Non-pigmented ciliary epithelial cell (primary cell): ENCODE measurements at places on chromosomes 2 and 18.

- no peak for DNase-seq
Measured at GRCh38 chr2:216626168-216626874, 6.9 kb upstream of the IGFBP2 start.

DNA sequence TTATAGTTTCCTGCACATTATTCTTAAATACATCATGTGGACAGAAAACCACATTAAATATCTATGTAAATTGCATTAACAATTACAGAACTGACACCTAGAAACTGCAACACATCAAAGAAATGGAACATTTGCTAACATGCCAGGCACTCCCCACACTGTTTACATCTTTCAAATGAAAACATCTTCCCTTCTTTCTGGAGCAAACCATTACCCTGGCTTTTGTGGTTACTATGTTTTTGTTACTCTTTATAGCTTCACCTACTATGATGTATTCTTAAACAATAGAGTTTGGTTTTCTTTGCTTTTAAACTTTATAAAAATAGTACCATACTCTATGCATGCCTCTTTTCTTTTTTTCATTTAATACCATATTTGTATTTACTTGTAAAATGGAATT, 1894.5 kb upstream of the CELF4 start:
- DNase-seq, result no peak

GRCh38 chr2:103781313-103781712, 1019.5 kb downstream of the TMEM182 start:
- no peak for DNase-seq

DNA sequence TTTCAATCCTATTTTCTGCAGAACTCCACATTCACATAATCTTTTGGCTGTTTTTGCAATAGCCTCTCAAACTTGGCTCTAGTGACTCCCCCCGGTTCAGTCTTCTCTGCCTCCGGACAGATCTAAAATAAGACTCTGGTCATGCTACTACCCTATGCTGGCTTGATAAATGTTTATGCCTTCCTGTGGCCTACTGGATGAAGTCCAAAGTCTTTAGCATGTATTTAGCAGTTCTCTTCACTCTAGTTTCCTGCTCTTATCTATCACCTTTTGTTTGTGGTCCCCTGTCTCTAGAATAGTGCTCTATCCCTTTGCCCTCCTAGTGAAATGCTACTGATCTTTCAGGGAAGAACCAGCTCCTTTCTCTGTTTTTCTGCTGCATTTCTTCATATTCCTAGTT, 14.4 kb downstream of the ADCYAP1 start:
- DNase-seq, result no peak

- no peak for DNase-seq
Measured at GRCh38 chr2:52289741-52290140, 1257.8 kb upstream of the NRXN1 start.

GRCh38 chr2:96945014-96945413, 41.4 kb downstream of the FAM178B start:
- no peak for DNase-seq

DNA sequence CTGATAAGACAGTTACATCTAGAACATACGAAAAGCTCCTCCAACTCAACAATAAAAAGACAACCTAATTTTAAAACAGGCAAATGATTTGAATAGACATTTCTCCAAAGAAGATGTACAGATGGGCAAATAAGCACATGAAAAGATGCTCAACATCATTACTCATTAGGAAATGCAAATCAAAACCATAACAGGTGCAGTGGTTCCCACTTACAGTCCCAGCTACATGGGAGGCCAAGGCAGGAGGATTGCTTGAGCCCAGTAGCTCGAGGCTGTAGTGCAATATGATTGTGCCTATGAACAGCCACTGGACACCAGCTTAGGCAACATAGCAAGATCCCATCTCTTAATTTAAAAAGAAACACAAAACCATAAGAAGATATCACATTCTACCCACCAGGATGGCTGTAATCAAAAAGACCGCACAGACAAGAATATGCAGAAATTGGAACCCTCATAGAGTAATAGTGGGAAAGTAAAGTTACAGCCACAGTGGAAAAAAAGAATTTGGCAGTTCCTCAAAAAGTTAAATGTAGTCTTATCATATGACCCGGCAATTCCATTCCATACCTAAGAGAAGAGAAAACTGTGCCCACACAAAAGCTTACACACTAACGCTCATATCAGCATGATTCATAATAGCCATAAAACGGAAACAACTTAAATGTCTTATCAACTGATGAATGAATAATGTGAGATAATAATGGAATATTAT, 30.5 kb upstream of the ARMC9 start:
- no peak for DNase-seq

DNA sequence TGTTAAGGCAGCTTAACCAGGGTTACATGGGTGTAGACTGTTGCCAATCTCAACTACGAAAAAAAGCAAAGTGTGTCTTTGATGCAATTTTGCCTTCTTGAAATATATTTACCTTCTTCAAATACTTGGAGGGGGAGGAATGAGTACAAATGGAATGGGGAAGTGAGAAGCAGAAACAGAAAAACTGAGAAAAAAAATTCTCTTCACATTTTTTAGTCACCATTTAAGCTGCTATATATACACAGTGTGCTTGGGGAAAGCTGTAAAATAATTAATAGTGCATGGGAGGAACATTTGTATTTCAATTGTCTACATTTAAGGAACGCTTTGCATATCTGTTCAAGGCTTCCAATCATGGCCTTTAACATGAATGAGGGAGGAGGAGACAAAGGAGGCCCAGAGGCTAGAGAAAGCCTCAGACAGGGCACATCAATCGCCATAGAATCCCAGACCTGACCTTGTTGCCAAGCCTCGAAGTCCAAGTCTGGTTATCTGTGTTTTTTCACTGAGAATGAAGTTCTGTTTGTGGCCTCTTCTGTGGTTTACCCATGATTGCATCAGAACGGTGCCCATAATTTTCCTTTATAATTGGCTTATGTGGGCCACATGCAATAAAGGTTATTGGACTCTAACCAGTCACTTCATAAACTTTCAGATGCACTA, 158.6 kb downstream of the PIK3C3 start:
- DNase-seq, result peak; percentile 10

DNA sequence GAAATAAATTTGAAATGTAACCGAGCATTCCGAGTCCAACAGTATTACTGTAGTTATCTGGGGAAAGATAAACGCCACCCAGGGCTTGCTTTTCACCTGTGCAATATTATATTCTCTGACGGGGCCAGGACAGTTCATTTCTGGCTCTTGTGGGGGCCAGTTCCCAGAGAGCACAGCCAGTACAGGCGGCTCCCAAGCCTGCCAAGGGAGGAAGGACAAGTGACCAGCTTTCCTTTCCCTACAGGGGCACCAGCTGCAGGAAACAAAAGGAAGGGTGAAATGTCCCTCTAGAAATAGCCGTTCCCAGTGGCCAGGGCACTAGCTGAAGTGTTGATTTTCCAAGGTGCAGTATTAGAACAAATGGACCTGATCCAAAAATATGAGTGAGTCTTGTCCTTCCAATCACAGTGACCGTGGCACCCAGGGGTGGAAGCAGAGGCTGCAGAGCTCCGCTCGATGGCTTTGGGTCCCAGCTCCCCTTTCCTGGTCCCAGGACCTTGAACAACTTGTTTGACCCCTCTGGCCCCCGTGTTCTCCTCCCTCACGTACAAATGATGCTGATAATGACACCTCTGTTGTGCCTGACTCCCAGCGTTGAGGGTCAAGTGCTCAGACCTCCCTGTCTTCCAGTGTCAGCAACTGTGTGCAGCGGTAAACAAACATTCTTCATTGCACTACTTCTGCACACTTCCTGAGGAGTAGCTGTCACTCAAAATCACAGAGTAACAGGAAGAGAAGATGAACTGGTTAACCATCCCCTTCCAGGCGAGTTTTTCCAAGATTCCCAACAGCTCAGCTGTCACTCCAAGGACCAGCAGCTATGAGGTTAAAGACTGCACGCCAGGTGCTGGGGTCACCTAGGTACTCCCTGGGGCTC, 40.9 kb downstream of the GYPC start:
- no peak for DNase-seq

DNA sequence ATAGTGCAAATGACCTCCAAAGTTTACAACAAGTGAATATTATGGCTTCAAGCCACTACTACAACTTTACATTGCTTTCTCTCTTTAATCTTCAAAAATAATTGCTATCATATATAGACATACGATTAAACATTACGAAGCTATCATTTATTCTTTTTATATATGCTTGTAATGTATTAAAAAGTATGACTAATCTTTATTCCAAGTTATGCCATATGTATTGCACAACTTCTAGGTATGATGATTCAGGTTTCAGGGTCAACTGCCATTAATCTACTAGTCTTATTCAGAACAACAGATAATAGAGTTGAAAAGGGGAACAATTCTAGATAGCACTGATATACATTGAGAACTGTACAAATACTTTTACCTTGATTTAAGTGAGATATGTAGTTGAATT, 506.2 kb upstream of the TMEFF2 start:
- no peak for DNase-seq

- no peak for DNase-seq
Measured at GRCh38 chr2:85537600-85538506, 1.1 kb upstream of the MAT2A start.

DNA sequence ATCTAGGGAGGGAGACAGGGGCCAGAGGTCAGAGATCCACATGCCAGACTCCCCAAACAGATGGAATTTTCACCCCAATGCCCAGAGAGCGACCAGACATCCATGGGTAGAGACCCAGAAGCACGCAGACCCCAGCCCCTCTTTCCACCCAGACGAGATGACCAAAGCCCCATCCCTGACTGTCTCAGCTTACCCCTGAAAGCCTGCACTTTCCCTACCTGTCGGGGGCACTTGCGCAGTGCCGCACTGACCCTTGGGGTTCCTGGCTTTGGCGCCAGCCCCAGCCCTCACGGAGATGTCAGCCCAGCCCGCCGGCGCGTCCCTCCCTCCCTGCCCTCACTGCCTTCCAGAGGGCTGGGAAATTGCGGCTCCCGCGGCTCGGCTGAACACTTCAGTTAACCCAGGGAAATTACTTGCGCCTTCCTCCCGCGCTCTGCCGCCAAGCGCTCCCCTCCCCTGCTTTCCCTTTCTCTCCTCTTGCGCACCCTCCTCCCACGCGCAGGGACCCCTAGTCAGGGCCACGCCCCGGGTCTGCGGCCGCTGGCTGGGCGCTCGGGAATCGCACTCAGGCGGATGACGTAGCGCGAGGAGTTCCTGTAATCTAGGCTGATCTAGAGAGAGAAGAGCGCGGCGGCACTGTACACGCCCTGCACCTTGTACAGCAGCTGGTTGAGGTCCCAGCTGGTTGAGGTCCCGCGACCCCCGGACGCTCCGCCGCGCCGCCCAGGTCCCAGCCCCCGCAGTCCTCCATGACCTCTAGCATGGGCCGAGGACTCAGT, 12.0 kb downstream of the ALPG start:
- no peak for DNase-seq

GRCh38 chr18:11002796-11003195, 146.6 kb downstream of the PIEZO2 start:
- DNase-seq, result no peak

GRCh38 chr2:233565685-233566140, 869 bp downstream of the USP40 start:
- DNase-seq, result no peak

DNA sequence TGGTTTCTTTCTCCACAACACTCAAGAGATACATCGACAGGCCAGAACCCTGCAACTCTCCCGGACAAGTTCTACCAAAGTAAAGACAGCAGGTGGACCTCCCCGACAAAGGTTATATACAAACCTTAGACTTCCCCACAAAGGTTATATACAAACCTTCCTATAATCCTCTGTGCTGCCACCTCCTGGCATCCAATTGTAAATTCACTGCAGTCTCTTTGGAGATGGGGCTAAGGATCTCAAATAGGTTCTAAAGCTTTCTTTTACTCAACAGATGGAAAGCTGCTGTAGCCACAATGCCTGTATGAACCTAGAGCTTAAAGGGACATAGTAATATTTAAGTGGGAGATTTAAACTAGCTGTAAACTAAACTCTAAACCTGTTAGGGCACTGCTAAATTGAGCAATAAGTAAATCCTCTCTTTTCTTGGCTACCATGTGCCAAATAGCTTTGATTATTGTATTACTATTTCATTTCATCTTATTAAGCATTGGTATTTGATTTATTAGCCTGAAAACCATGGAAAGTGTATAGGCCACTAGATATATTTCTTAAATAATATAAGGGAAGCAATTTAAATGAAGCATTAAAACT, 9.8 kb upstream of the MREG start:
- no peak for DNase-seq

DNA sequence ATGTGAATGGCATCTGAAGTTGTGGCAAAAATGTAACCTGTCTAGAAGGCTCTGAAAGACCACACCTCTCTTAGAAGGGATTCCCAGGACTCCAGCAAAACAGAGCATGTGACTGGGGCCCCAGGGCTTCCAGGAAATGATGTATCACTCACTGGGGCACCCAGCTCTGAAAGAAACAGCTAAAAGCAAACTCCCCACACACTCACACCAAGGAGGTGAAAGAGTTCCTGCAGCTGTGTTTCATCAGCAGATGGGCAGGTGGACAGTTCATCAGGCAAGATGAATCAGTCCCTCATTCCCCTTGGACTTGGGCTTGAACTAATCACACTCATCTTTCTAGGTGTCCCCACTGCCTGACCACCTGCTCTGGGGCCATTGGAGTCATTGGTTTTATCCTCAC, 76.2 kb downstream of the CCBE1 start:
- no peak for DNase-seq

DNA sequence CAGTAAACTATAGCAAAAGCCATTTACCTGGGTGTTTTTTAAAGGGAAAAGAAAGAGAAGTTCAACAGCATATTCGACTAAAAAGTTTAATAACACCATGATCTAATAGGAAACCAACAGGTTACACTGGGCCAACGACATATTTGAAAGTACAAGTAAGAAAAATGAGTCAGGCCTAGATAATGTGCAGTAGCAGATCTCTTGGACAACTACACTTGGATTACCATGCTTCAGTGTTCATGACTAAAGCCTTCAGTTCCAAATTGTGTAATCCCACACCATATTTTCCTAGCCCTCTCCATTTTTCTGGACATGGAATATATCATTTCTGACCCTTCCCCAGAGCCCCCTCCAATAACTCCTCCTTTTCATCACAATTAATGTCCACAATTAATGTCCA, 39.1 kb upstream of the FIGN start:
- peak; percentile 89 for DNase-seq

GRCh38 chr2:38605298-38605830, 2.6 kb upstream of the HNRNPLL start:
- DNase-seq, result no peak

GRCh38 chr2:43174368-43174916, 52.0 kb downstream of the ZFP36L2 start:
- no peak for DNase-seq

DNA sequence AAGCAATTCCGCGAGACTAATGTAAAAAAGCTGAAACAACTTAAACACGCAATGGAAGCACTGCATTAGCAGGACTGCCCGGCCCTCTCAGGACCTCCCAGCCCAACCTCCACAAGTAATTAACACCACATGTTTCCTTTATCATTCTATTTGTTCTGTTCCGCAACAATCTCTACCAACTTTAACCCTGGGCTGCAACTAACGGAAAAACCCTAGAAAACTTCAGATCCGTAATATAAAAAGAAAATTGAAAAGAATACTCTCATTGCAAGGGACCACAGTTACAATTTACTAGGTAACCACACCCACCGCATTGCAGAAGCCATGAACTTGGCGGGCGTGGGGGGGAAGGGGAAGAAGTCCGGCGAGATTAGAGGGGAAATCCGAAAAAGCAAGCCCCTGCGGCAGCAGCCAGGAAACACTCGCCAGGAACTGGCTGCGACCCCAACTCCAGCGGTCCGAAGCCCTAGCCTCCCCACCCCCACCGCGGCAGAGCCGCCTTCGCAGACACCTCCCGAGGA, 1.2 kb downstream of the EPB41L3 start:
- DNase-seq, result no peak
